Right ventricle myocardium inferior (tissue), 1 donor: ENCODE measurements at places on chromosomes 7 and 10. TPM values are rescaled to one million over a fixed set of nuclear protein-coding genes. Genes with fewer than 3 reads are reported as not detected.

DNA sequence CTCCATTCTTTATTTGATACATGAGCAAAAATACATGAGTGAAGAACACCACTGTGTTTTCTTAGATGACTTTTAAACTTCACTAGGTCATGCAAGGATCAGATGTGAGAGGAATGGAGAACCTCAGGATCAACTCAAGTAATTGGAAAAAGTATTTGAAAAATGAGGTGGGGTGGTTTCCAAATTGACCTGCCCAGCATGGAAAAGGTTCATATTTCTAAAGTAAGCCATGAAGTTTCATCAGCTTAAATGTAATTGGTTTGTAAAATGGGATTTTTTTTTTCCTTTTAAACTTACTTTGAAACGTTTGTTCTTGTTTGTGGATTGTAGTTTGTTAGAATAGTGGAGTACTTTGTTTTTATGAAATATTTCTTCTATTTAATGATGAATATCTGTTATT, 134.8 kb downstream of the MLLT10 start:
- no peak for DNase-seq

The SCART1 gene
- total RNA-seq, result 0.30 TPM

The CNTNAP2 gene
- 0.65 TPM for total RNA-seq

DNA sequence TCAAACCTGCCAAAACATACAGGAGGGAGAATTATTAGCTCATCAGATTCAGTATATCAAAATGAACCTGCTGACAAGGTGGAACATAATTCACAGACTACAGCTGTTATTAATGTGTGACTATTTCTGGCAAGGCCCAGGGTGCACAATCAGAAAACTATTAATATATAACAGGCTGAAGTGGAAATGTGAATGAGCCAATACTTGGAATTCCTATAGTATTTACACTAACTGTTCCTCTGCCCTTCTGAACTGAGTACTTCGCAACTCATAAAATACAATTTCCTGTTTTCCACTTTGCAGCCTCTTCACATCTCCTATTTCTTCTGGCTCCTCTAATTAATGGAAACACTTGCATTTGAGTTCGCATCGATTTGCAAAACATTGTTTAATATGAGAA, 330.8 kb downstream of the DPP6 start:
- DNase-seq, result no peak

DNA sequence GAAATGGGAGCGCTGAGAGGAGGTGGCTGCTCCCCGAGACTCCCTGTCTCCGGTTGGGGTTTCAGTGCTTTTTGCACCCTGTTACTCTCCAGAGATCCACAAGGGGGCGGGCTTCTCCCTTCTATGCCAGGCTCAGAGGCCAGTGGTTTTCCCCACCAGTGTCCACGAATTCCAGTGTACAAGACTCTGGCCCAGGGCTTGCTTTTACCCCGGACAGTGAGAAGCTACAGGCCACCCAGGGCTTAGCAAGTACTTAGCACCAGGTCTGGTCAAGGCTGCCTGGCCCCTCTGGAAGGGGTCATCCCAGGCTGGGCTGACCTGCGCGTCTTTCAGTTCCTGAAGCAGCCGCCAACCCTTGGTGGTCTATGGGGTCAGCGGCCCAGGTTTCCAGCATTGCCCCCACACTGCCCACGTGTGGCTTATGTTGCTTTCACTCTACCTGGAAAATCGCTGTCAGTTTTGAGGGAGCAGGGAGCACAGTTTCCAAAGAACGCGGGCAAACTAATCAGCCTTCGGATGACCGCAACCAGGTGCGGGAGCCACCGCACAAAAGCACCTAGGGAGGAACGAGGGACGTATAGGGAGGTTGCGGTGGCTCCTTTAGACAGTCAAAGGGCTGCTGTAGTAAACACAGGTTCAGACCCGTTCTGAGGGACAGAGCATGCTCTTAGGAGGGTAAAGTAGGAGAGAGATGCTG, 6.8 kb downstream of the CYP26A1 start:
- no peak for DNase-seq

- no peak for DNase-seq
These were observed 12.6 kb downstream of the HPS1 start for GRCh38 chr10:98433881-98434732.

The MYPN gene
- total RNA-seq, result 112 TPM

DNA sequence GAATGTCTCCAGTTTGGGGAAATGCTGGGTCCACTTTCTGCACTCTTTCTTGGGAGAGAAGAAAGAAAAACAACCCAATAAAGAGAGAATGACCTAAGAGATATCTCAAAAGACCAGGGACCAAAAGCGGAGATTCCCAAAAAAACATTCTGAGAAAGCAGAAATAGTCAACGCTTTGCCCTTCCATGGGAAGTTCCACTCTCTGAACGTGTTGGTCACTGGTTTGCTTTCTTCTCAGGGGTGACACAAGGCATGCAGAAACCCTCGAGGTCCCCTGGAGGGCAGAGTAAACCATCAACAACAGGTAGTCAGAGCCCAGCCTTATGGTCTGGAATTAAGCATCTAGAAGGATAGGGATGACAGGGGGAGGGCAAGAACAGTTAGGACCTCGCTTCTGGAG, 26.2 kb upstream of the AOAH start:
- DNase-seq, result no peak

DNA sequence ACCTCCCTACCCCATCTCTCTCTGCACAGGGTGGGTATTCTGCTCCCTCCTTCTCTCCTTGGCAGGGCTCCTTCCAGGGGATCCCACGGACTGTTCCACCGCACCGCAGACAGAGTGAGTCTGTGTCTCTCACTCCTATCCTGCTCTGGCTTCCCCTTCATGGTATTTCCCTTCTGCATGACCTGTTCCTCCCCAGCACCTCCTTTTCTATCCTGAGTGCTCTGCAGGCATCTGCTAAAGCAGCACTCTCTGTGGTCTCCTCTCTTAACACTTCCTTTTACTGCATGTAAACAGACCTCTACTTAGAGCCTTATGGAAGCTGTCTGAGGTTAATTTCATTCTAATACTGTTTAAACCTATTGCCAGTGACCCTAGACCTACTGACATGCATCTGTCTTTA, 171.5 kb downstream of the CCSER2 start:
- DNase-seq, result no peak
